ENCODE measurements at places on chromosomes 2 and 18. TPM values are rescaled to one million over a fixed set of nuclear protein-coding genes. Genes with fewer than 3 reads are reported as not detected.

The LBX2 gene
- not detected for total RNA-seq

The PROKR1 gene
- total RNA-seq: not detected

The VIT gene
- total RNA-seq: 0.67 TPM

The TRIP12 gene
- 221 TPM for total RNA-seq

The PCARE gene
- under 0.01 TPM for total RNA-seq

The MEP1B gene
- total RNA-seq: under 0.01 TPM

The PDE1A gene
- not detected for total RNA-seq

The AAMP gene
- 80.2 TPM for total RNA-seq

The UBE2F gene
- 41.5 TPM for total RNA-seq

The MAP3K19 gene
- total RNA-seq: not detected

The TMEM163 gene
- not detected for total RNA-seq

The TMEFF2 gene
- total RNA-seq: not detected

The SPR gene
- total RNA-seq: 24.5 TPM

The RFTN2 gene
- under 0.01 TPM for total RNA-seq

The EFEMP1 gene
- 440 TPM for total RNA-seq

The PLEKHH2 gene
- 1.3 TPM for total RNA-seq

The ORC2 gene
- total RNA-seq: 14.8 TPM

The YPEL5 gene
- total RNA-seq: 109 TPM

The FARSB gene
- total RNA-seq: 24.2 TPM

The CAPN14 gene
- 0.17 TPM for total RNA-seq

The UGT1A3 gene
- total RNA-seq: 0.37 TPM

The GPR45 gene
- total RNA-seq: not detected

The SP140 gene
- not detected for total RNA-seq

The SLC5A7 gene
- total RNA-seq: not detected

The PAPOLG gene
- total RNA-seq: 22.0 TPM

The RAB6C gene
- total RNA-seq: not detected

The NT5C1B gene
- not detected for total RNA-seq

The RUFY4 gene
- total RNA-seq: not detected

The GULP1 gene
- total RNA-seq: 23.3 TPM

The CAVIN2 gene
- total RNA-seq: 10.2 TPM

The COL6A3 gene
- total RNA-seq: 7.2 TPM

The GAD1 gene
- 3.0 TPM for total RNA-seq

The IL36RN gene
- total RNA-seq: 1.3 TPM

The C1QL2 gene
- not detected for total RNA-seq
